MV-4-11 (cell line): ENCODE measurements at places on chromosomes 1 and 21.
A peak's percentile ranks its signal among the peaks of the same experiment; 100 is the strongest.

GRCh38 chr1:188429386-188429785 lies 1600.6 kb downstream of the PLA2G4A start:
- peak; percentile 67 for DNase-seq

GRCh38 chr1:80632284-80632683 lies 1168.5 kb upstream of the ADGRL2 start:
- no peak for DNase-seq

DNA sequence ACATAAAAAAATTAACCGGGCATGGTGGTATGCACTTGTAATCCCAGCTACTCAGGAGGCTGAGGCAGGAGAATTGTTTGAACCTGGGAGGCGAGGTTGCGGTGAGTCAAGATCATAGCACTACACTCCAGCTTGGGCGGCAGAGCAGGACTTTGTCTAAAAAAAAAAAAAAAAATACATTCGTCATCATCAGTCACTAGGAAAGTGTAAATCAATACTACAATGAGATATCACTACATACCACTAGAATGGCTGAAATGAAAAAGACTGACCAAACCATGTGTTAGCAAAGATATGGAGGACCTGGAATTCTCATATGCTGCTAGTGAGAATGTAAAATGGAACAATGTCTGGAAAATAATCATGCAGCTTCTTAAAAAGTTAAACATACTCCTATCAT lies 9.3 kb downstream of the SPATA45 start:
- DNase-seq = no peak

DNA sequence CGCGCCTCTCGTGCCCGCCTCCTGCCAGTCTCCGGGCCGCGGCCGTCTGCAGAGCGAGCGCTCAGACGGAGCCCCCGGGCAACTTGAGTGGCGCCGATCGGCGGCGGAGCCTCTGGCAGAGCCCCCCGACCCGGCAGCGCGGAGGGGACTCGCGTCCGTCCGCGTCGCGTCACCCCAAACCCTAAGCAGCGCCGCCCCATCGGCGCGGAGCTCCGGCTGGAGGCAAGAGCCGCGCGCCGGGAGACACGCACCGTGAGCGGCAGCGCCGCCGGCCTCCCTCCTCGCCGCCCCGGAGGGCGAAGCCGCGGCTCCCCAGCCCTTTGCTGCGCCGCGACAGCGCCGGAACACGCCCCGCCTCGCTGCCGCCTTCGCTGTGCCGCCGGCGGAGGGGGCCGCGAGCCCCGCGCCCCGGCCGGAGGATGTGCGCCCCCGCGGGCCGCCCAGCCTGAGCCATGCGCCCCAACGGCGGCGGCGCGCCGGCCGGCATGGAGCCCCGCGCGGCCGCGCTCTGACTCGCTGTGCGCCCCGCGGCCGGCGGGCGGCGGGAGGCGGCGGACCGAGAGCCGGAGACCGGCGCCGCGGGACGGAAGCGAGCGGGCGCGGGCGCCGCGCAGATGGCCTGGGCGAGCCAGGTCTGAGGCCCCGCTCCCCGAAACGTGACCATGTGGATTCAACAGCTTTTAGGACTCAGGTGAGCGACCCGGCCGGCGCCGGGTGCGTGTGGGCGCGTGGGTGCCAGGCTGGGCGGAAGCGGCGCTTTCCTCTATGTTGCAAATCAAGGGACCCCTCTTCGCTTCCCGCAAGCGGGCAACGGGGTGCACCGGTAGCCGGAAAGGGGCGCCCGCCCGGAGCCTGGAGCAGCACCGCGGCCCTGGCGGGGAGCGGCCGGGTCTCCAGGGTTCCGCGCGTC lies 610 bp downstream of the AJAP1 start:
- no peak for DNase-seq

DNA sequence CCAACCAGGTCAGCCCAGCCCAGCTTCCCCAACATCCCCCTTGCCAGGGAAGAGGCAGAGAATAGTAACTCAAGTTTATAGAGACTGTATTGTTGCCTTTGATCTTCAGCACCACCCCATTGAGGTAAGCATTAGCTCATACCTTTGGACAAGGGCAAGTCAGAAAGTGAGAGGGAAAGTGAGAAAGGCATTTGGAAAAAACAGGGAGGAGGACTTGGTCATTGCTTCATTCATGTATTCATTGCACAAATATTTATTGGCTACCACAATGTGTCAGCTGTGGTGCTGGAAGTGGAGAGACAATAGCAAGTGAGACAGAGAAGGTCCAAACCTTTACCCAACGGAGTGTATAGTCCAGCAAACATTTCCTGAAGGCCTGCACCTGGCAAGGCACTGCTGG lies 561.2 kb downstream of the KIF26B start:
- DNase-seq = no peak

GRCh38 chr1:207495801-207496792 lies at the start of gene CR1:
Gene CR1 (plus strand): TSS chr1:207496157. CDS start chr1:207496268, 111 bp downstream.
- peak; percentile 33 for DNase-seq

DNA sequence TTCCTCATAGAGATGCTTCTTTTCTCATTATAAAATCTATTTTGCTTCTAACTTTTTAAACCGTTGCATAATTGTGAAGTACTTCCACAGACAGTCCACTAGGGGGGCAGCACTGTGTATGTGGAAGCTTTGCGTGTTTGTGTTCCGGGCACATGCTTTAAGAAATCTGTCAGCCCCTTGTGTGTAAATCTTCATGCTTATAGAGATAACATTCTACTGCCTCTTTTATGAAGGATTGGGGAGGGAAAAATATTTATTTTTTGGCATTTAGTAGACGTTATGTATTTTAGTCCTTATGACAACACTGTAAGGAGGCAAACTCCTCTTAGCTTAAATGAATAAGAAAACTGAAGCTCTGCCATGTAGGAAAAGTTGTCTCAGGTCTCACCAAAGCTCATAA lies 157.3 kb upstream of the PTGFR start:
- DNase-seq = peak; percentile 11

GRCh38 chr1:45589861-45590260 lies 6.0 kb downstream of the NASP start:
- DNase-seq = no peak

GRCh38 chr1:110308247-110308646 lies 30.9 kb upstream of the RBM15 start:
- DNase-seq = peak; percentile 8

- DNase-seq = no peak
Observed at GRCh38 chr1:227273557-227273956, 44.7 kb downstream of the CDC42BPA start.

GRCh38 chr1:210731597-210731996 lies 402.4 kb downstream of the KCNH1 start:
- no peak for DNase-seq

GRCh38 chr1:79259390-79260336 lies 253.1 kb upstream of the ADGRL4 start:
- DNase-seq = no peak

DNA sequence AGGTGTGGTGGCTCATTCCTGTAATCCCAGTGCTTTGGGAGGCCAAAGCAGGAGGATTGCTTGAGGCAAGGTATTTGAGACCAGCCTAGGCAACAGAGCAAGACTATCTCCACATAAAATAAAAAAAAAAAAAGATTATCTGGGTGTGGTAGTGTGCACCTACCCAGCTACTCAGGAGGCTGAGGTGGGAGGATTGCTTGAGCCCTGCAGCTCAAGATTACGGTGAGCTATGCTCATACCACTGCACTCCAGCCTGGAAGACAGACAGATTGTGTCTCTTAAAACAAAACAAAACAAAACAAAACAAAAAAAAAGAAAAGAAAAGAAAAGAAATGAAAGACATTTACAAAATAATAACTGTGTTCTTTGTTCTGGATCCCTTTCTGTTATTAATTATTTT lies 6.1 kb upstream of the TLCD4 start:
- DNase-seq = no peak

DNA sequence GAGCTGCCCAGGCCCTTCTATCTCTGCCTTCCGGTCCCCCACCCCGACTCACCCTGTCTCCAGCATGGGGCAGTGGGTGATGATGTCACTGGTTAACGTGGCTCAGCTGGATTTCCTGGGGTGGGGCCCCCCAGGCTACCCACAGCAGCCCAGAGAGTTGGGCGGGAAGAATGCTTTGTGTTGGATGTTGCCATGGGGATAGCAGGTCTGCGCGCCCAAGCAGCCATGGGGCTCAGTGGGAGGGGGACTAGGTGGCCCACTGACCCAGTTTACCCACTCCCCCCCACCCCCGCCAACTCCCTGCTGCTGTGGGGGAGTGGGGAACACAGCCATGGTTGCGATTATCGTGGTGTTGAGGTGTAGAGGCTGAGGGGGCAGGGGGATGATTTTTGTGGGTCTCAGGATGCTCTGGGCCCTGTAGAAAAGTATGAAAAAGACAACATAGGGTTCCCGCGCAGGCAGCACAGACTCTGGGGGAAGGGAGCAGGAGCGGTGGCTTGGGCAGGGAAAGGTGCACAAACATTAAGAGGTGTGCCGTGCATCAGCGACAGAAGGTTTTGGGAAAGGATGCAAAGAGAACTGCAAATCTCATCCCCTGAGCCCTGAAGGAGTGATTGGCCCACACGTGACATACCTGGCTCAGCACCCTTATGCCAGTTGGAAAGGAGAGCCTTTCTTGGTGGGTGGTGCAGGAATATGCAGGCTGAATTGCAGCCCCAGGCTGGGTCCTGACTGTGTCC lies 8.5 kb downstream of the CELSR2 start:
- no peak for DNase-seq

- no peak for DNase-seq
Observed at GRCh38 chr1:228081578-228082213, 812 bp upstream of the ARF1 start.

DNA sequence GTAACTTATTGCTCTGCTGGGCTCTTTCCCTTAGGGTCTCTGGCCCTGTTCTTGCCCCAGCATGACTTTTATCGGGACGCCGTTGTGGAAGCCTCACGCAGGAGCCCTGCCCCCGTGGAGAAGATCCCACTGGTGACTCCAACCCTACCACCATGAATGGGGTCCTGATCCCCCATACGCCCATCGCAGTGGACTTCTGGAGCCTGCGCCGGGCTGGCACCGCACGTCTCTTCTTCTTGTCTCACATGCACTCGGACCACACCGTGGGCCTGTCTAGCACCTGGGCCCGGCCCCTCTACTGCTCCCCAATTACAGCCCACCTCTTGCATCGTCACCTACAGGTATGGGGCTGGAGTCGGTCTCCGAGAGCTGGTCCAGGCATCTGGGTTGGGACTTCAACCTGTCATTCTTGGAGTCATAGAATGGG lies 322 bp downstream of the DCLRE1B start:
- no peak for DNase-seq
